Hepatic stellate cell (primary cell): ENCODE measurements at places on chromosomes 7 and 10.
A peak's percentile ranks its signal among the peaks of the same experiment; 100 is the strongest.

- DNase-seq: no peak
These were observed 85.6 kb downstream of the HECW1 start for GRCh38 chr7:43198016-43198415.

- DNase-seq: no peak
These were observed 10.0 kb upstream of the DDIT4 start for GRCh38 chr10:72263613-72264241.

DNA sequence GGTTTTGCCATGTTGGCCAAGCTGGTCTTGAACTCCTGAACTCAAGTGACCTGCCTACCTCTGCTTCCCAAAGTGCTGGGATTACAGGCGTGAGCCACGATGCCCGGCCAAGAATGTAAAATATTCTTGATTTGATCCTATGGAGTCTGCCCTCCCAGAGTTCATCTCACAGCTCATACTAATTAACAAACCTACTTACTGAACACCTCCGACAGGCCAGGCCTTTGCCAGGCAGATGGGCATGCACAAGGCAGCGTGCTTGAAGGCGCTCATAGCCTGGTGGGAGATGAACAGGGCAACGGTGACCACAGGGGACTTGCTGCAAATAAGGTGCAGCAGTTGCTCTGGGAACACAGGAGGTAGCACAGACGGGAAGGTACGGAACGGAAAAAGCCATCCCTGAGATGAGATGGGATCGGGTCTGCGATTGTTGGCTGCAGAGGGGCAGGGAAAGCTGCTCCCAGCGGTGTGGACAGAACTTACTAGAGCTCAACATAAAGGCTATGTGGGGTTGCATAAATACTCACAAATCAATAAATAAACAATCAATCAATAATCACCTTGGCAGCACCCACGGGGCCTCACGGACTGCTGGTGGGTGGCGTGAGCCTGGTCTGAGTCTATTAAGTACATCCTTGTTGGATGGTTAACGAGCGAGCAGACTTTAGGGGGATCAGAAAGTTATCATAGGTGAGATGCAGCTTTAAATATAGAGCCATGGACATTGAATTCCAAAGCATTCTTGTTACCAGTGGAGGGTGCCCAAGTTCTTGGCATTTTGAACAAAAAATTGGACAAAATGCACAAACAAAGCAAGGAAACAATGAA is 4.7 kb downstream of the ACBD7 start:
- peak; percentile 14 for DNase-seq

DNA sequence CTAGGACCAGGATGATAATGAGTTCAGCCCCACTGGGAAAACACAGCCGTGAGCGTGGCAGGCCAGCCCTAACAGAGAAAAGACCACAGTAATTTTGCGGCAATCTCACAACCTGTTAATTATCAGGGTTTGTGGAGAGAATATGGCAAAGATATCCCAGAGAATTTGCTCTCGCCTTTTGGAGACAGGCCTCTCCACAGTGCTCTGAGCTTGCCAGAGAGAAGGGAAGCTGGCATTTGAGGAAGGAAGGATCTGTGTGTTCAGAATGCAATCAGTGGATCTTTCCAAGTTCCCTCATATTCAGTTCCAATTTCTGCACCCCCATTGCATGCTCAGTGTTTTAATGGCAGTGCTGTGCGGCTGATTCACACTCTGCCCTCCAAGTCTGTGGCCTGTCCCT is 60.2 kb downstream of the PLPP4 start:
- DNase-seq: no peak

- DNase-seq: no peak
These were observed 20.5 kb upstream of the SGCE start for GRCh38 chr7:94676431-94676830.

DNA sequence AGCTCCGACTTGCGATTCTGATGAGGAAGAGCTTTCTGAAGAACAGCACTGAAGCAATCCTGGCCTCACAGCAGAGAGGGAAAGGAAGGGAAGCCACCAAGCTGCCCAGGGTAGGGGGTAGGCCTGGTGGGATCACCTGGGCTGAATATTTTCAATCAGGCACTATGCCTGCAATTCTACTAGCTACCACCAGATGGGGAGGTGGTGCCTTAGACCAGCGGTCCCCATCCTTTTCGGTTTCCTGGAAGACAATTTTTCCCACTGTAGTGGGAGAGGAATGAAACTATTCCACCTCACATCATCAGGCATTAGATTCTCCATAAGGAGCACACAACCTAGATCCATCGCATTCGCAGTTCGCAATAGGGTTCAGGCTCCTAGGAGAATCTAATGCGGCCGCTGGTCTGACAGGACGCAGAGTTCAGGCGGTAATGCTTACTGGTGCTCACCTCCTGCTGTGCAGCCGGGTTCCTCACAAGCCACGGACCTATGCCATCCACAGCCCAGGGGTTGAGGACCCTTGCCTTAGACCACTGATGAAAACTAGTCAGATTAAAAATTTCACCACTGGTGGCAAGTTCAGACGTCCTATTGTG is 2.7 kb downstream of the LRRC20 start:
- DNase-seq: no peak

DNA sequence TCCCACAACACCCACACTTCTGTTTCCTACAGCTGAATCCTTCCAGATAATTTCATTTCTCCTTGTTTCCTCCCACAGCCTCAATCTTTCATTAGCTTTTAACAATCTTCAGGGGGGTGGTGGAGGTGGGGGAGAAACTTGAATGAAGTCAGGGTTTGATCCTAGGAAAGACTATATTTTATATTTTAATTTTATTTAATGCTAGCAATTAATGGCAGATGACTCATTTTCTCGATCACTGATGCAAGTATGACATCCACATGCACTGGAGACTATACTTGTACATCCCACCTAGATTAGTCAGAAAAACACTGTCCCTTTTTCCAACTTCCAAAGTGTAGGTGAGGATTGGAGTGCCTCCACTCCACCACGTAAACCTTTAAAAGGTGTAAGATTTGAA is 1181.3 kb upstream of the AUTS2 start:
- no peak for DNase-seq

DNA sequence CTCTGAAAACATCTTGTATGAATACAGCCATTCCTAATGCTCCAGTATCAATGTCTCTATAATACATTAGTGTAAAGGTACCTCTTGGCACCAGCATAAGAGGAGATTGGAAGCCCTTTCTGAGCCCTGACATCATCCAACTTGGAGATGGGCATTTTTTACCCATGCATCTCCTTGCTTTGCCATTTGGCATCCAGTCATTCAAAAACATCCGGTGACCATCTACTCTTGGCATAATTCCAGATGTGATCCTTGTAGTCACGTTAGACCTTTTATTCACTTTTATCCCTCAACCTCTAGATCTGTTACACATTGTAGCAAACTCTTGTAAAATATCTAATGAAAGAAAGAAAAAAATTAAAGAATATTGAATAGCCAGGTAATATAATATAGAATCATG is 17.9 kb upstream of the SGMS1 start:
- no peak for DNase-seq
